Stimulated activated CD4-positive, alpha-beta T cell treated with anti-CD3 and anti-CD28 coated beads, Interleukin-12 subunit alpha, Interleukin-12 subunit beta, amount 100 ng/mL, for 24 hours (primary cell): ENCODE measurements at places on chromosomes 6 and 20.

DNA sequence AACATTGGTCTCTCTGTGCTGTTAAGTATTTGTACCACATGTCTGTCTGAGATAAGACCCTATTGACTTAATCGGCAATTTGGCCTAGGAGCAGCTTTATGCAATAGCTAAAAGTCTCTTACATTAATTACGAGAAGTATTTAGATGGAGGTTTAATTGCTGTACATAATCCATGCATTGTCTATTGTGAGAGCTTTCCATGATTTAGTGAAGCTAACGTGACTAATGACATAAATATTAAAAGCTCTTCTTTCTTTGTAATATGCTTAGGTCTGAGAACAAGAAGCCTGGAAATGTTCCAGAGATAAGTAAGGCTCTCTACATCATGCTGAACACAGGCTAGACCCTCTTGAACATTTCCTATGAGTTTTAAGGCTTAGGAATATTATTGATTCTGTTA lies 32.7 kb upstream of the FAM83B start:
- no peak for DNase-seq

DNA sequence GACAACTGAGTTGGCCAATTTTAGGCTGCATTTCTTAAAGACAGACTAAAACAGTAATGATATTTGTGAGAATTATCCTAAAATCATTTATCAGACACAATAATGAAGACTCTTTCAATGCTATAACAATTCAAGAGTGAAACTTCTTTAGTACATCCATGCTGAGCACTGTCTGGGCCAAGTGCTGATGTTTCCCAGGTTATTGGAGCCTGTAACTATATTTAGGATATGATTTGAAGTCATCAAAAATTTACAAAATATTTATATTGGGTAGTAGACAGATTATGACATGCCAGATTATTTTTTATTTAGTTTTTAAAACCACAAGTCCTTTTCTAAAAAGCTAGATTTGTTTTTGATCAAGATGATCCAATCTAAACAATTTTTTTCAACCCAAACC lies 45.1 kb downstream of the FHL5 start:
- no peak for DNase-seq

DNA sequence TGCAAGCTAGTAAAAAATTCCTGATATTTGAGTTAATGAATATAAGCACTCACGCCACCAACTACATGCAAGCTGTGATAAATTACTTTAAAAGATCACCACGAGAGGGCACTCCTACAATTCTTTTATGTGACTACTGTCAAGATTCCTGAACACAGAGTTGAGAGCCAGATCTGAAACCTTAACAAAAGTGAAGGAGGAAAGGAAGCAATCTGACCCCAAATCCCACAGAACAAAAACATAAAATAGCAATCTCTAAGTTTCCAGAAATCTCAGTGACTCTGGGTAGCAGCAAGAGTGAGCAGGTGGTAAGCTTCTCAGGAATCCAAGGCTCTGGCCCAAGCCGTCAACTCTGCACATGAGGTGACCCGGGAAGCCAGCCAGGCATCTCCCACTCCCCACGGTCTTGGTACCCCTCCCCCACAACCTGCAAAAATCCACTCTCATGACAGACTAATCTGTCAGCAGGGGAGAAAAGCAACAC lies 55.1 kb downstream of the STAU1 start:
- no peak for DNase-seq

DNA sequence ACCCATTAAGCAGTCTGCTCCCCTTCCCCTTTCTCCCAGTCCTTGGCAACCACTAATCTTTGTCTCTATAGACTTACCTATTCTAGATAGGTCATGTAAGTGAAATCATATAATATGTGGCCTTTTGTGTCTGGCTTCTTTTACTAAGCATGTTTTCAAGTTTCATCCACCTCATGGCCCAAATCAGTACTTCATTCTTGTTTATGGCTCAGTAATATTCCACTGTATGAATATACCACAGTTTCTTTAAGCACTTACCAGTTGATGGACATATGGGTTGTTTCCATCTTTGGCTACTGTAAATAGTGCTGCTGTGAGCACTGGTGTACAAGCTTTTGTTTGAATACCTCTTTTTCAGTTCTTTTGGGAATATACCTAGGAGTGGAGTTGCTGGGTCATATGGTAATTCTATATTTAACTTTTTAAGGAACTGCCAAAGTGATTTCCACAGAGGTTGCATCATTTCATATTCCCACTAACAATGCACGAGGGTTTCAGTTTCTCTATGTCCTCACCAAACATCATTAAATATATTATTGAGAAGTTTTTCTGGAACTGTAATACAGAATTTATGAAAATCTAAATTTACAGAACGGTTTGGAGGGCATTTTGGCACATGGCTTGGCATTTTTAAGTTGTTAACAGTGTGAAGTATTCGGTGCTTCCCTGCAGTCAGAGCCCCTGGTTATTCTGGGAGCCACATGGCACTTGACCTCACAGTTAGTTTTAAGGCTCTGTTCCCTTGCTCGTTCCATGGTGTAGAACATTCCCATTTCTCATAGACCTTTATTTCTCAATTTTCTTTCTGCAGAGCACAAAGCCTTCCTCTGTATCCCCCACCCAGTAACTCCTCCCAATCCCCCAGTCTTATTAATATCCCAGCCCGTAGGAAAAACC lies 27.0 kb upstream of the DTNBP1 start:
- no peak for DNase-seq

- no peak for DNase-seq
These were observed 220.3 kb upstream of the SNX9 start for GRCh38 chr6:157602521-157603295.

GRCh38 chr6:340991-341827 lies 48.9 kb downstream of the DUSP22 start:
- DNase-seq: no peak

DNA sequence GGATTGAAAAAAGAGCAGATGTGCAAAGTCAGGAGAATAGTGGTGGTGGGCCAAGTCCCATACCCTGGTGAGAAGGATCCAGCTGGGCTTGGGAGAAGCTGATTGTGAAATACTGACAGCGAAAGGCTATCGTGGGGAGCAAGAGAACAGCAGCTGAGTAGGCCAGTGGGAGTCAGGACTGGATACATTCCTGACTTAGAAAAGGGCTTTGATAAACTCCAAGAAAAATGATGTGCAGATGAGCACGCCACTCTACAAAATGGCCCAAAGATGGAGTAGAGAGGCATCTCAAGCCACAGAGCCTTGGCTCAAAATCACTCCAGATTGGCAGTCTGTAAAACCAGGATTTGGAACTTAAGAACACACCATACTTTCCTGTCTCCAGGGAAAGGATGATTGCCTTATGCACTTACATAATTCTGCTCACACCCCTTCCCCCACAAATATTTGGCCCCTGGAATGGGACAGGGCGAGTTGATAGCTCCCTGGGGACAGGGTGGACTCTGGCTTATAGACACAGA lies 578.7 kb downstream of the MAFB start:
- no peak for DNase-seq

DNA sequence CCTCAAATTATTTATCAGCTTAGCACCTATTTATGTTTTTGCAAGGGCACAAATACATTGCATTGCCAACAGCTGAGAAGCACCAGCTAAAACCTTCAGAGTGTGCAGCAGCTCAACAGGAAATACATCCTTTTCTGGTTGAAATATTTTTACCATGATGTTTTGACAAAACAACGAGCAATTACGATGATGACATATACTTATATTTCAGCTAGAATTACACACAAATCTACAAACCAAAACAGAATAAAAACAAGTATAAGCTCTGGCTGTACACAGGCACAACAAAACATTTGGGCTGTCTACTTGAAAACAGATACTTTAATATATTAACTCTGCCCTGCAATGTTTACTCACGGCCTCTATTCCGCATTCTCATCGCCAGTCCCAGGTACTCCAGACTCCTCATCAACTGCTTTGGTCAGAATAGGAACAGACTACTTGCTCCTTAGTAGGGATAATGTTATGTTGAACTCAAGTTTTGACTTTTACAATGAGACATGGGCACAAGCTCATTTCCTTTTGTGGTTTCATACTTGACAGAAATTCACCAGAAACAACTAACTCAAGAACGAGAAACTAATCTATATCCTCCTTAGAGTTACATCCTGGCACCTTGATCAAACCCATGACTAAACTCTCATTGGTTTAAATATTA lies 377.6 kb downstream of the ESR1 start:
- no peak for DNase-seq

- DNase-seq: no peak
These were observed 31.9 kb downstream of the FOXO3 start for GRCh38 chr6:108592371-108593337.

GRCh38 chr20:4190792-4191519 lies 175.6 kb upstream of the RNF24 start:
- DNase-seq: no peak

GRCh38 chr6:30640481-30640880 lies 6.5 kb upstream of the C6orf136 start:
- DNase-seq: no peak
